Anterior cingulate cortex (tissue), 58 donors: ENCODE measurements at places on chromosomes 6 and 20.

DNA sequence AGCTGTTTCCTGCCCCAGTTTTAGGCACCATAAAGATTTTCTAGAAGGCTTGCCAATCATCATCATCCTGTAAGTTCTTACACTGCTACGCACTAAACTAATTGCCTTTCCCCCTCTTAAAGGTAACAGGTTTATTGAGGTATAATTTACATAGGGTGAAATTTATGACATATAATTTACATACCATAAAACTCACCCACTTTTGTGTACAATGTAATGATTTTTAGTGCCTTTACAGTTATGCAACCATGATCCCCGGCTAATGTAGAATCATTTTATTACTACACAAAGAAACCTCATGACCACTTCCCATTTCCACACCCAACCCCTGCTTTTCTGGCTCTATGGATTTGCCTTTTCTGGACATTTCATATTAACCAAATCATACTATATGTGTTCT, 21.1 kb downstream of the GCNT2 start:
- no peak for DNase-seq

GRCh38 chr6:102986086-102986485, 1592.6 kb downstream of the GRIK2 start:
- DNase-seq: no peak

DNA sequence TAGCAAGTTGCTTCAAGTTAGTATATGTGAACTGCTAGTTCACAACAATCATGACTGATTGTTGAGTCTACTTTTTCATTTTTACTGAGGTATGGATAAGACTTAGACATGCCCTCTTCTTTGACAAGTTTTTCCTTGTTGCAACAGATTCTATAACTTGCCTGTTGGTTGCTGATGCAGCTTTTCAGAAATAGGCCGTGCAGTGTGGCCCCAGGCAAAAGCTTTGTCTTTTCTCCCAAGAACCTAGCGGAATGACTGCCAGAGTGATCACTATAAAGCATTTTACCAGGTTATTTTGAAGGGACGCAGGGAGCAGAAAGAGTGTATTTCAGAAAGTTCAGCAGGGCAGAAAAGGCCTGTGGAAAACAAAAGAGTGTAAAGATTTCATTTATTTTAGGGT, 16.0 kb downstream of the HECA start:
- no peak for DNase-seq

GRCh38 chr6:15269011-15269410, 23.1 kb downstream of the JARID2 start:
- no peak for DNase-seq

GRCh38 chr20:62063981-62064769, 1.5 kb downstream of the TAF4 start:
- no peak for DNase-seq

GRCh38 chr6:2204272-2204671, 41.1 kb downstream of the GMDS start:
- DNase-seq: no peak

DNA sequence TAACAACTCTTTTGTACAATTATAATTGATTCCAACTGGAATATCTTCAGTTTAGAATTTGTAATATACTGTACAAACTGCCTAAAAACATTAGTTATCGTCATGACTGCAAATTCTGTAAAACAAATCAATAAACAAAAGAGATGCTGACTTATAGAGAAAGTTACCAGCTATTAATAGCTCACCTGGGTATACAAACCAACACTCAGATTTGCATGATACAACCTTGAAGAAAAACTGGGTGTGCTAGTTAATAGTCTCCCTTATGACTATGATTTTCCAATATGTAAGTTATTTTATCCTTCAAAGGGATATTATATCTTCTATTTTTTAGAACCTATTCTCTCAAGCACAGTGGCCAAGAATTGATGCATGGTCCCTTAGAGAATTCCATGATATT, 698.5 kb downstream of the FRK start:
- DNase-seq: no peak

GRCh38 chr6:118436482-118436881, 111.6 kb upstream of the PLN start:
- no peak for DNase-seq

DNA sequence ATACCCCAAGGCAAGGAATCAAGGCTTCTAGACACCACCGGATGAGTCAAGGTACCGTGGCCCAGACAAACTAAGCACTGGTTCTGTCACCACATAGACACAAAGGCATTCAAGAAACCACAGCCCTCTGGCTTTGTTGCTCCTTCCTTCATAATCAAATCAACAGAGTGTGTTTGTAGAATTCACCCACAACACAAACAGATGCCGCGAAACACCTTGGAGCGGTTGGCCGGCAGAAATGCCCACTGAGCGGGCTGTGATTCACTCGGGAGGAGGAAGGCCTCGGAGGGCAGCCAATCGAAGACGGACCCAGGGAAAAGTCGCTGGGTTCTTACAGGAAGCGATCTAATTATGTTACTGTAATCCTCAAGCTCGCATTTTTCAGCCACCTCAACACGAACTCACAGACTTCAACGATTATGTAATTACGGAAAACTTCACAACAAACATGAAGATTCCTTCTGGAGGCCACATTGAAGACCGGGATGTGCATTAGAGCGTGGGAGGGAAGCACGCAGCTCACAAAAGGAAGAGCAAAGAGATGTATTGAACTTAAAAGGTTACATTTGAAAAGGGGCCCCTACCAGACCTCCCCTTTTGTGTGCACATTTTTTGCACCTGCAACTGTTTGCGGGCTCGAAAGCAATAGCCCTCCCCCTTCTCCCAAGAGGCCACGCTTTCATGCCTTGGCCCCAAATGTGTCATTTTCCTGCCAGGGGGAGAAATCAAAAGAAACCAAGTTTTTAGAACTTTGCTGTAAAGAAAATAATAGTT, 184.7 kb upstream of the PREP start:
- no peak for DNase-seq

- peak; percentile 85 for DNase-seq
Observed at GRCh38 chr6:32843979-32844838, at the start of gene PSMB8. Gene PSMB8, minus strand, starts transcription at chr6:32844047. Its CDS starts 51 bp downstream, at chr6:32843996.

DNA sequence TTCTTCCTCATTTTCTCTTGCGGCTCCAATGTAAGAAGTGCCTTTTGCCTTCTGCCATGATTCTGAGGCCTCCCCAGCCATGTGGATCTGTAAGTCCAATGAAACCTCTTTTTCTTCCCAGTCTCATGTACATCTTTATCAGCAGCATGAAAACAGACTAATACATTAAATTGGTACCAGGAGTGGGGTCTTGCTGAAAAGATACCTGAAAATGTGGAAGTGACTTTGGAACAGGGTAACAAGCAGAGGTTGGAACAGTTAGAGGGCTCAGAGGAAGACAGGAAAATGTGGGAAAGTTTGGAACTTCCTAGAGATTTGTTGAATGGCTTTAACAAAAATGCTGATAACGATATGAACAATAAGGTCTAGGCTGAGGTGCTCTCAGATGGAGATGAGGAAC, 316.7 kb upstream of the HS3ST5 start:
- DNase-seq: no peak

- DNase-seq: no peak
Observed at GRCh38 chr6:113829696-113830045, 27.5 kb upstream of the MARCKS start.

DNA sequence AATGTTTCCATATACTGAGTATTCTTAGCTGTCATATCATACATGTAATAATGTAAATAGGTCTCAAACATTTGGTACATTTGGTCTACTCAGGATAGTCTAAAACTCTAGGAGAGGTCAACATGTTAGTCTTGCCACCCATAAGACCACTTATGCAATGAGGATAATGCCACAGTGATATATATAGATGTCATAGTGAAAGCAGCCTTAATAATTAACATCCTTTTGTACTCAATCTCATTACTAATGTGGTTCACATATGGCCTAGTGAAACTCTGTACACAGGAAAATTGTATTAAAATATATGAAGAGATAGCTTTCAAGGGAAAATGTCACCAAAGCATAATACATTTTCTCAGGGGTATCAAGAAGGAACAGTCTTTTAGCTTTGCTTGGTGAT, 577.9 kb downstream of the TFAP2B start:
- no peak for DNase-seq

GRCh38 chr6:1832844-1833787, 223.4 kb downstream of the FOXC1 start:
- DNase-seq: no peak
